Stimulated activated CD8-positive, alpha-beta memory T cell treated with anti-CD3 and anti-CD28 coated beads, Interleukin-4, amount 100 ng/mL, for 24 hours (primary cell): ENCODE measurements at places on chromosomes 3 and 15.
A peak's percentile ranks its signal among the peaks of the same experiment; 100 is the strongest.

DNA sequence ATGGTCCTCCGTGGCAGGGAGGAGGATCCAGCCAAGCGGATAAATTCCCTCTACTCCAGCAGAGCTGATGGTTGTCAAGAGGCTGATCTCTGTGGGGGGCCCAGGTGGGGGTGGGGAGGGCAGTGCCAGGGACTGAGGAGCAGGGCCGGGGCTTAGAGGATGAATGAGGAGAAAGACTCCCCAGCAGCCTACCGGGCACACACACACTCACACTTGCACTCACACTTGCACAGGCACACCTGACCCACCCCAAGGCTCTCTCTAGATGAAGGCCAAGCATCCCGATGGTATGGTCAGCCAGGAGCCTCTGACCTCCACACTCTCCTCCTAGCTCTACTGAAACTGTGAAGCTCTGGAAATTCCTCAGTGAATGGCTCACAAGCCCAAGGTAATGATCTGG, 131.3 kb upstream of the PRR20G start:
- no peak for DNase-seq

- no peak for DNase-seq
Measured at GRCh38 chr3:43405888-43406642, 119.7 kb downstream of the SNRK start.

- no peak for DNase-seq
Measured at GRCh38 chr15:23384371-23384770, 29.8 kb downstream of the GOLGA8S start.

DNA sequence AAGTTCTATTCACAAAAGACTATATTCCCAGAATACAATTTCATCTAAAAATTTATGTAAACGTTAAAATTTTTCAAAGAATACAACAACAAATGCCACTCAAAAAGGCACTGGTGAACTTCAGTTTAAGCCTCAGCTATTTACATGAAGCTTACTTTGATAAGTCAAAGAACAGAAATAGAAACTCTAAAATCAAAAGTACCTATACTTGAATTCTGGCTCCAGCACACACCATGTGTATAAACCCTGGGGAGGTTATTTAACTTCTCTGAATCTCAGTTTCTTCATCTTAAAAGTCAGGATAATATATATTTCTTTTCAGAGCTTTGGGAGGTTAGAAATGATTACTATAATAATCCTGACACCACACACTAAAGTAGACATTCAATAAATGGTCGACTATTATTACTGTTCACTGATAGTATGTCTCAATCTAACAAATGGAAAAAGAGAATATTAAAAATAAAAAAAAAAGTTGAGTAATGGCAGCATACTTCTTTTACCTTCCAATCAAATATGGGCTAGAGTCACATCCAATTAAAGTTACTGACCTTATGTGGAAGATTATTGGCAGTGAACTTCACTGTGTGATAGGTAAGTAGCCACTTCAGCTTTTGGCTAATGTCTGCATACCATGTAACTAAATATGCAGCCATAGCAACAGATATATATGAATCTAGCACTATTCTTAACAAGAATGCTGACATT, 248.4 kb downstream of the ISL2 start:
- no peak for DNase-seq

DNA sequence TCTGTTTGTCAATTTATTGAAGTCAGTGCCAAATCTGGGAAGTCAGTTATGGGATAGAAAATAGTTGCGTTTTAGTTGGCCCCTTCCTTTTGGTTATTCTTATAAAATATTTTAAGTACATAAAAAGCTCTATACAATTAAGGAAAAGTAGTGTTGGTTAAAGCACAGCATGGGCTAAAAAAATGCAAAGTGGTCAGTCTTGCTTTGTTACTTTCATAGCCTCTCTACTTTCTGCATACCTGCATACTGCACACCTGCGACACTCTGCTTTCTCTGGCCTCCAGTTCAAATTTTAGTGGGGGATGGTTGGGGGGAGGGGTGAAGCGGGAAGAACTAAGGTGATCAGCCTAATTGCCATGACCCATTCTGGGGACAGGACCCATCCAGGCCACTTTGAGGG, 21.8 kb upstream of the SHC4 start:
- DNase-seq, result no peak

- no peak for DNase-seq
Measured at GRCh38 chr3:176814285-176814684, 383.0 kb downstream of the TBL1XR1 start.

- no peak for DNase-seq
Measured at GRCh38 chr3:110969229-110970211, 102.1 kb upstream of the NECTIN3 start.

- DNase-seq, result no peak
Measured at GRCh38 chr3:125375950-125376679, 990 bp upstream of the ZNF148 start.

DNA sequence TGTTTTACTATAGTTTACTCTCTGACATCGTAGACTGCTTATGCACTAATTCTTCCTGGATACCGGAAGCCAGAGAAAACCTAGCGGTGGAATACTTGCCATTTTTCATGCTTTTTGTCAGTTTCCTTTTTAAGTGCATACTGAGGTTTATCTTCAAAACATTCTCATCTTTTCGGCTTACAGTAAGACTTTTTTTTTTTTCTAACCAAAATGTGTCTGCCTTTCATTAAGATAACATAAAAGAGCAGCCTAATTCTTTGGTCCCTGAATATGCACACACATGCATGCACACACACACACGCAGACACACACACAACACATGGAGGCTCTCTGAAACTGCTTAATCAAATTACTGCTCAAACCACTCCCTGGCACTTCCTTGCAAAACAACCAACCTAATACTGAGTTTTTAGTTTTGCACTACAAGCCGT, 1.3 kb downstream of the ZNF445 start:
- DNase-seq, result no peak

DNA sequence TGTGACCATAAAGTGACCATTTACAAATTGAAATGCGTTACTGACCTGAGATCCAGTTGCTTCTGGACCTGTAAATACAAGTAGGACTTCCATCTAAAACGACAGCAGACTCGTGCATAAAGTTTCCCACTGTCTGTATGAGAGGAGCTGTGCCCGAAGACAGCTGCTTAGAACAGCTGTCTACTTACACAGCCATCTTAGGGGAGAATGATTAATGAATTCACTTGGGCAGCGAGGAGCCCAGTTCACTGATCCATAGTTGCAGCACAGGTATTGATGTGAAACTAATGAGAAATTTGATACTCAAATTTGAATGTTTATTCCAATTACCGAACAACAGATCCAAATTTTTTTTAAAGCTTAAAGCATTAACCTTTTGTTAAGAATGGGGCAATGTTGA, 748.1 kb downstream of the NR2F2 start:
- DNase-seq, result no peak

DNA sequence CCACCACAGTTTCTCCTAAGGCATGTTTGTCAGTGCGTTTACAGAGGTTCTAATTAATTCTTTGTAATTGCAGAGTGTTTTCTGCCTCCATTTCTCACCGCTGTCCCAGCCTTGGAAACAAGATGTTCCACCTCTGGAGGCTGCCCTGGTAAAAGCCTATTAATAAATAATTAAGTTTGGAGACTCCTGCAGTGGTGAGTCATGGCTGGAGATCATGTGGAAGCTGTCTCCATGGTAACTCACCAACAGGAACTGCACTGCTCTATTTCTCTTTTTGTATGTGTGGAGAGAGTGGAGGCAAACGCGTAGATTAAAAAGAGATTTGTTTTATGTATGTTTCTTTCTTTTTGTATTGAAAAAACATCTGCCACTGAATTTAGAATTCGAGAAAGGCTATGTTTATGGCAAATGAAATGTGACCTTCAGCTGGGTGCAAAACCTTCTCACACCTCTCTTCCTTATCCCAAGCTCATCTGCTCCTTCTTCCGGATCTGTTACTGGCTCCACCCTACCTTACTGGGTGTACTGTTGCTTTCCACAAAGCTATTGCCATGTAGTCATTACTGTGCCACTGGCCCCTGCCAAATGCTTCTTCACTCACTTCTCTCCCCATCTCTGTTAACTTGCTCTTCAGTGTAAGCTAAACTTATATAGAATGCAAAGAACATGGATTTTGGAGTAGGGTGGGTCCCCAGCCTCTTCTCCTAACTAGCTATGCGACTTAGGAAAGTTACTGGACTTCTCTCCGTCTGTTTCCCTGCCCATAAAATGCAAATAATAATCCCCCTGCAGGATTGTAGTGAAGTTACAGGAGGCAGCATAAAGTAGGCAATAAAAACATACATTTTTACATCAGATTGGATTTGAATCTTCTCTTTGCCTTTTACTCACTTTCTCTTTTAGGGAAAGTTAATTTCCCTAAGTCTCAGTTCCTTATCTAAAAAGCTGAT, 778.5 kb downstream of the NTRK3 start:
- DNase-seq, result no peak

- DNase-seq, result no peak
Measured at GRCh38 chr3:8794247-8794646, 24.8 kb upstream of the OXTR start.

DNA sequence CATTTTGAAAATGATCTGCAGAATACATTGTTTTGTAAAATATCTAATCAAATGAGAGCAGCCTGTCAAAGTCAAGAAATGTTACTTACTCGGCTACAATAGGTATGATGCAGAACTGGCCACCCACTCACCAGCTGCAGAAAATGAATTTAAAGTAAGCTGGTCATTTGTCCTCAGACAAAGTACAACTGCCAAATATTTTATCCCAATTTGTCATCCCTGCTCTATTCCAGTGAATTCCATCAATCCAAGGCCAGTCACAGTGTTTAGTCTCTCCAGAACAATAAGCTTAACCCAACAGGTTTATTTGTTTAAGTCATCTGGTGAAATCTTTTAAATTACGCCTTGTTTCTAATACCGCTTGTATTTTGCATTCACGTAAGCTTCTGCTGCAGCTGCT, 46.6 kb upstream of the TCF12 start:
- no peak for DNase-seq

DNA sequence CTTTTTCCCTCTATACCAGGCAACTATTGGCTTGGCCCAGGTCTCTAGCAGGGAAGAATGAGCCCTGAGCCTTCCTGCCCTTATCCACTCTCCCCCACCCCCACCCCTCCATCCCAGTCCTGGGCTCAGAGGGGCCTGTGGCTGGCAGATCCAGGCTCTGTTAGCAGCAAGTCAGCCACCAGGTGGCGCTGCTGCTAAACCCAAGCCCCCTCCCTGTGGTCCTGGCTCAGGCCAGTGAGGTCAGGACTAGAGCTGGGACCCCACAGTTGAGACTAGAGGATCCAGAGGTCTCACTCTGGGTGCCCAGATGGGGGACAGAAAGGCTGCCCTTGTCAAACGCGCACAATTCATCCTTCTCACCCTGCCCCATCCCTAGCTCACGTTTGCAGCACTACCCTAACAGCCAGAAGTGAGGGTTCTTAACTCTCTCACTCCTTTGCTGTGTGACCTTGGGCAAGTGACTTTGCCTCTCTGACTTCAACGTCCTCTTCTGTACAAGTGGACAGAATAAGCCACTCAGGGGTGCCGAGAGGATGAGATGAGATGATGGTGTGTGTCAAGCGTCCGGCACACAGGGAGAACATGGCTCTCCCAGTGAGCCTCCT, 46.8 kb upstream of the SLC6A1 start:
- DNase-seq, result peak; percentile 34

GRCh38 chr3:159788291-159788690, 200.3 kb upstream of the IL12A start:
- no peak for DNase-seq

DNA sequence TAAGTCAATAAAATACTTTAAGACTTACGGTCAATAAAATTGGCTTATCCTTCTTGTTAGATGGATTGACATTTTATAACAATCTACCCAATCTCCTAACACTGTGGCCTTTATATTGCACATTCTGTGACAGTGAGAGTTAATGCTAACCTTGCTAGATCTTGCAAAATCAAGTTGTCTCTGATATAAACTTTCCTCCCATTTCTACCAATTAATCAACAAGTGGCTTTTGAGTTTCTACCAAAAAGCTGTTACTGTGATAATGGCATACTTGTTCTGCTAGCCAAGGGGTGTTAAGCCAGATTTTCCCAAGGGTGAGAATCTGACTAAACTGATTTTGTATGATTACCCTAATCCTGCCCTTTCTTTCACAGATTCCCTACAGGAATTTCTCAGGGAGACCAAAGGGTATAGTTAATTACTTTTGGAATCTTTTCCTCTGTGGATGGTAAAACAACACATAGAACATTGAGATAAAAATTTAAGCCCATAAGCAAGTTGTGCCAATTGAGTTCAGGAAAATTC, 174.1 kb upstream of the SUCLG2 start:
- no peak for DNase-seq

DNA sequence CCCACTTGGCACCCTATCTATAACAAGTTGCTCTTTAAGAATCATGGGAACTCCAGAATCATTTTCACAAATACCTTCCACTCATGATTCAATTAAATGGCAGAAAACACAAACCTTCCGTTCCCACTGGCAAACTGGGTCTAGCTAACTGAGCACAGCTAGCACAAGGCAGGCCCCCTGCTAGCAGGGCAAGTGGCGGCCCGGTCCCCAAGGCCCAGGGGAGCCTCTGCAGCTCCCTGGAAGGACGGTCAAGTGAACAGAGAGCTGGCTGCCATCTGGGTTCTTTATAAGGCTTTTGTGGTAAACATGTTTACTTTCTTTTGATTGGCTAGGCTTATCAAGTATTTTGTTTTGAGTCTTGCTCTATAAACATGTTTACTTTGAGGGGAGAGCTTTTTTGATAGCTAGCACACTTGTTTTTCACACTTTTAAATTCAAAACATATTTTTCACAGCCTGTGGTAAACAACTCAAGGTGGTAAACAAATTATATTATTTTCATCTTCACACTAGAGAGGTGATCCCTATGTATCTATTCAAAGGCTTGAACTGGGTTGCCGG, 81.4 kb downstream of the FOXP1 start:
- no peak for DNase-seq

DNA sequence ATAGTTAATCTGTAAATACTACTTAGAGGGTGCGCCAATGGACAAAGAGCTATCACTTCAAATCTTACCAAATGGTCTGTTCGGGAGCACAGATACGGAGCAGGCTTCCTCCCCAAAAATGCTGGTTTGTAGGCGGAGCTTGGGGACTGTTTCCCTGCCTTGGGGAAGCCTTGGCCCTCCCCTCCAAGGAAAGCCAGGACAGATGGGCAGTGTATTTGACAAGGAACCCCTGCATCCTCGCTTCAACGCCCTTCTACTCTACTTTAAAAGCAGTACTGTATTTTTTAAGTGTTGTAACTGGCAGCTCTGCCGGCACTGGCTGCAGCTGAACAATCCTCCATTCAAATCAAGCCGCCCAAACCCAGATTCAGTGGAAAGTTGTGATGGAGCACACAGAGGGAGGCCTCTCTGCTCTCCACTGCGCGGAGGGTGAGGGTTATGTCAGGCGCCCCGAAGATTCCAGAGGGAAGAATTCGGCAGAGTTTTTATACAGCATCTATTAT, 83.1 kb upstream of the FNDC3B start:
- DNase-seq, result no peak
